ENCODE measurements at places on chromosomes 4 and X.

DNA sequence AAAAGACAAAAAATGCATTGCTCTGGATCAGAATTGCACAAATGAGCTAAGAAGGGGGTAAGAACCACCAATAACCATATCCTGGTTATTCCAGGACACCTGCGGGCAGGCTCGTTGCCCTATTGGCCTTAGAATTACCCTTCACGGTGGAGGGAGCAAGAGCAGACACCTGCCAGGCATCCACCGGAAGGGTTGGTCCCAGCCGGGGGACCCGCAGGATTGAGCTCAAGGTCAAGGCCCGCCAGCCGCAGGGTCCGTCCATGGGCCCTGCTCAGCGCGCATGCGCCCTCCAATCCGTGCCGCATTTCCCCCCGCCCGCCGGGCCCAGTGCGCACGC is 575 bp downstream of the SLC25A6 start:
- DNase-seq: peak; percentile 93

- DNase-seq: no peak
Measured at GRCh38 chrX:124679199-124679598, 332.8 kb downstream of the SH2D1A start.

GRCh38 chr4:127778102-127778501 is 4.0 kb upstream of the HSPA4L start:
- DNase-seq: no peak

GRCh38 chrX:107560041-107560440 is 68.3 kb upstream of the PRPS1 start:
- no peak for DNase-seq

- DNase-seq: no peak
Measured at GRCh38 chr4:17165286-17165685, 266.8 kb upstream of the LDB2 start.

DNA sequence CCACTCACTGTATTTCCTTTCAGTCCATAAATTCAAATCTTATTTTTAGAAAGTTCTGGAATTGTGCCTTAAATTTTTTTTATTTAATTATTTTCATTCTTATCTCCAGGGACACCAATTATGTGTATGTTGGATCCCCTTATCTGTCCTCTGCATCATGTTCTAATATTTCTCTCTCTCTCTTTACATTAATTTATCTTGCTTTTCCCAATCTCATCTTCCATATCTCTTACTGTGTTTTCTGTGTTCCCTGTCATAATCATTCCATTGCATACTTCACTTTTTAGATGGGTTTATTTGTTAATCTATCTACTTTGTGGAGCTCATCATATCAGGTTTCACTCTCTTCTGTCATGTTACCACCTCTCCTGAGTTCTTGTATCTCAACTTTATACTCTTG is 37.4 kb downstream of the PPP2R2C start:
- DNase-seq: no peak

DNA sequence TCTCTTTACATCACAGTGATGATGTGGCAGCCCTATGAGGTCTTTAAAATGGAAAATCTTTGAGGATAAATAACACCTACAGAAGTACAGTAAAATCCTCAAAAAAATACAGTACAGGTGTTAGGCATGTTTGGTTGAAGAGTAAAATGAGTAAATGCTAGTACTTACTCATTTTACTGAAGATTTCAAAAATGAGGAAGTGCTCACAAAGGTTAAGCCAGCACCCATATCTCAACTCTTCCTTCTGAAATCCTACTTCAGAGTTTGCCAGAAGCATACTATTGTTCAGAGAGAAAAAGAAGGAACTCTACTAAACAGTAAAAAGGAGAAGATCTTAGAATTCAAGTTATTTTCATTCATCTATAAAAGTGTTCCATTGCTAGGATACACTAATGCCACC is 130.9 kb downstream of the CBR4 start:
- no peak for DNase-seq

- DNase-seq: no peak
Measured at GRCh38 chr4:184887333-184887732, 61.6 kb upstream of the ACSL1 start.

DNA sequence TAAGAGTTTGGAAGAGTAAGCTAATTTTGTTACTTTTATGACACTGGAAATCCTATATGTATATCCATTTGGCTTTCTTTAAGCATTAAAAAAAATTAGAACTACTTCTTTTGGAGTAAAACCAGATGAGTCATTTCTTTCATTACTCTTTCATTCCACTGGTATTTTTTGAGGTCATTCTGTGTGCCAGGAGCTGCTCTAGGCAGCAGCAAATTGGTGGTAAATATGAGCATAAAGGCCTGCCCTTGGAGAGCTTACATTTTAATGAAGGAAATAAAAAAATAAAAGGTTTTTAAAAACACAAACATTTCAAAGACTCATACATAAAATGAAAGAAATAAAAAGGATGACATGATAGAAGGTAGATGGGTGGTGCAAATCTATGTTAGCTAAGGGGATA is 37.4 kb downstream of the MID1 start:
- no peak for DNase-seq

- no peak for DNase-seq
Measured at GRCh38 chr4:174873931-174874330, 44.2 kb upstream of the ADAM29 start.

DNA sequence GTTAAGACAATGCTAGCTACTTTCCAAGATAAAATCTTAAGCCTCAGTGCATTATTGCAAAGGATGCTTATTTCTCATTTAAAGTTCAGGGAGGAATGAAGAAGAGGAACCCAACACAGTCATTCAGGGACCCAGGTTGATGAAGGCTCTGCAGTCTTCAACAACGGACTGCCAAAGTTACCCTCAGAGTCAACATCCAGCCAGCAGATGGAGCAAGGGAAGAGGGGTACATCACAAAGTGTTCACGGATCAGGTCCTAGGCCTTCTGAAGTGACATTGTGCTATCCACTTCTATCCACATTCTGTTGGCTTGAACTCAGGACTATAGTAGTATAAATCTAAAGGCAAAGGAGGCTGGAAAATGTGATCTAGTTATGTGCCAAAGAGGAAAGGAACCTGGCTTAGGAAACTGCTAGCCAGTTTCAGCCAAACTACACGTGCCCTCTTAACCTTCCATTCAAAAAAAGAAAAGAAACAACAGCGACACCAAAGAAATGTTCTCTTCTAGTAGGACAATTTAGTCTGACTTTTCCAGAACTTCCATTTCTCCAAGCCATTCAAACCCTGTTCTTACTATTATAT is 28.8 kb downstream of the NKX6-1 start:
- DNase-seq: no peak

DNA sequence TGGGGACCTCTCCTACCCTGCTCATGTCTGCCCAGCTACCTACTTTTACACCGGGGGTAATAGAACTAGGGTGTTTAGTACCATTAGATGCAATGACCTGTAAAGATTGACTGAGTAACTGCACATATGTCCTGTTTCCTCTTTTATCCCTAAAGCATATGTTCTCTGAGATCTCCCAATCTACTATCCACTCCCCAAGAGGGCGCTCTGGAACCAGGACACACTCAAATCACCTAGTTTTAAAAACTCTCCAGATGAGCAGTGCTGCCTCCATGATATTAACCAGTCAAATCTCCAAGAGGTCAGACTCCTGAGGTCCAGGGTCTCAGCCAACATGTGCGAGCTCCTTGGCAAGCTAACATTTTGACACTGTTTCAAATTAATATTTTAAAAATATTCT is 87.0 kb upstream of the TSPAN5 start:
- DNase-seq: no peak

GRCh38 chrX:29851857-29852605 is 363.3 kb upstream of the MAGEB2 start:
- DNase-seq: no peak

DNA sequence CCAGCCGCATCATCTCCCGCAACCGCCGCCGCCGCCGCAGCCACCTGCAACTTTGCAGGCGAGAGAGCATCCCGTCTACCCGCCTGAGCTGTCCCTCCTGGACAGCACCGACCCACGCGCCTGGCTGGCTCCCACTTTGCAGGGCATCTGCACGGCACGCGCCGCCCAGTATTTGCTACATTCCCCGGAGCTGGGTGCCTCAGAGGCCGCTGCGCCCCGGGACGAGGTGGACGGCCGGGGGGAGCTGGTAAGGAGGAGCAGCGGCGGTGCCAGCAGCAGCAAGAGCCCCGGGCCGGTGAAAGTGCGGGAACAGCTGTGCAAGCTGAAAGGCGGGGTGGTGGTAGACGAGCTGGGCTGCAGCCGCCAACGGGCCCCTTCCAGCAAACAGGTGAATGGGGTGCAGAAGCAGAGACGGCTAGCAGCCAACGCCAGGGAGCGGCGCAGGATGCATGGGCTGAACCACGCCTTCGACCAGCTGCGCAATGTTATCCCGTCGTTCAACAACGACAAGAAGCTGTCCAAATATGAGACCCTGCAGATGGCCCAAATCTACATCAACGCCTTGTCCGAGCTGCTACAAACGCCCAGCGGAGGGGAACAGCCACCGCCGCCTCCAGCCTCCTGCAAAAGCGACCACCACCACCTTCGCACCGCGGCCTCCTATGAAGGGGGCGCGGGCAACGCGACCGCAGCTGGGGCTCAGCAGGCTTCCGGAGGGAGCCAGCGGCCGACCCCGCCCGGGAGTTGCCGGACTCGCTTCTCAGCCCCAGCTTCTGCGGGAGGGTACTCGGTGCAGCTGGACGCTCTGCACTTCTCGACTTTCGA is 654 bp downstream of the ATOH1 start:
- no peak for DNase-seq

DNA sequence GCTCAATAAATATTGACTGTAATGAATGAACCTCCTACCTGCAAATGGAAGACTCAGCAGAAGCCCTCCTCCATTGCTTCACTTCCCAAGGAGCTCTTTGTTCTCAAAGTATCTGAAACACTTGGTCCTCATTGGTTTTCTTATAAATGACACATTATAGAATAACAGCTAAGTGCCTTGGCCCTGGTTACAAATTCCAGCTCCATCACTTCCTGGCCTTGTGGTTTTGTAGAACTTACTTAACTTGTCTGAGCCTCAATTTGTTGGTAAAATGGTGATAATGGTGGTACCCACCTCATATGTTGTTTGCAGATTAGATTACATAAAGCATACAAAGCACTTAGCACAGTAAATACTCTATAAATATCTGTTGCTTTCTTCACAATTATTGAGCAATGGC is 25.2 kb upstream of the SMIM20 start:
- no peak for DNase-seq

DNA sequence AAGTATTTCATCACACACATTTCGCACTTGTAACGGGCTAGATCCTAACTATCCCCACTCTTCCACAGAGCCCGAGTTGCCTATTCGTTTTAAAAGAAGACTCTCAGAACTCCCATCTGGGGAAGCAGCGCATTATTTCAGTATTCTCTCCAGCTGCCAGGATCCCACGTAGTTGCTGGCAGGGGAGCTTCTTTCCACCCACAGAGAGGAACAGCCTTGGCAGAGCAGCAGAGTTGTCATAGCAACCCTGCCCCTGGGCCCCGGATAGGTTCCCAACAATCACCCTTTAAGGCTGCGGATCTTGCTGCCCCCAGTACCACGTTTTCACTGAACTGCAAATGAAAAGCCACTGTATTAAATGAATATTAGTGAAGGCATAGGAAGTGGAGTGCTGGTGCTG is 106.7 kb downstream of the GPM6A start:
- no peak for DNase-seq

DNA sequence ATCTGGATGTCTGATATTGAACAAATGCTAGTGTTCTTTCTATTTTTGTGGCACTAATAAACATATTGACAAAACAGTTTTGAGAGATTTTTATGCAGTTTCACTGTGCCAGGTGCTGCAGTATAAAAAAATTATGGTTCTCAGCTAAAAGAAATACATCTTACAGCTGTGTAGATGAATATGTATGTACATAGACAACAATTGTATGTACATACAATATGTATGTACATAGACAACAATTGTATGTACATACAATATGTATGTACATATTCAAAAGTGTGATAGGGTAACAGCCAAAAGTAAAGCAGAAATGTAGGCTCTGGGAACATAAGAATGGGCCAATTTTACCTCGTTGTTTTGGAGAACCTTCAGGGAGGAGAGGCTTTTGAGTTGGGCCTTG is 390.0 kb upstream of the RPS6KA3 start:
- DNase-seq: no peak

- DNase-seq: no peak
Measured at GRCh38 chr4:138267835-138268234, 25.7 kb upstream of the SLC7A11 start.

DNA sequence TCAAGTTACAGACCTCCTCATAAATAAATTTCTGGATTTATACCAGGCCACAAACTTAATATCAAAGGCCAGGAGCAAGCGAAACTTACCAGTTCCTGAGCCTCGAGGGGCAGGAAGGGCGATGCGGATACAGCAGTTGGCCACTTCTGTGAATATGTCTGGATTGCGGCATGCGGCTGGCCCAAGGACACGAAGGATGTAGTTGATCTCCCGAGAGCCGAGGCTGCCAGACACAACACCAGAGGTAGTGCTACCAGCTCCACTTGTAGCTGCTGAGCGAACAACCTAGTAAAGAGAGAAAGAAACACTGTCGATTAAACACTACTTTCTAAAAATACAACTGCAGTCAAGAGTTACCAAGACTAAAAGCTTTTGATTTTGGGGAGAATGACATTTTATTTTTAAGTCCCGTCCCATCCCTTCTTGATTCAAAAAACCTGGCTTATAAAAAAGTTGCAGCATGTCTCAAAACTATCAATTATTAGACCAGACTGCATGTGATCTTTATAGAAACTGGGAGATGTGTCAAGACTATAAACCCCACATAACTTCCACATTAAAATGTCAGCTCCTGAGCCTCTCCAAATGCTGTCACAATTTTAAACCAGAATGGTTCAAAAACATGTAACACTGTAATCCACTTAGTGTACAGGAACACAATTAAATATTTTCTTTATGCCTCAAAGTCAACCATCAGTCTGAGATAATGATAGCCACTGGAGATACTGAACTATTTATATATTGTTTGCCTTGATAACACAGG is 105.6 kb downstream of the HUWE1 start:
- no peak for DNase-seq

DNA sequence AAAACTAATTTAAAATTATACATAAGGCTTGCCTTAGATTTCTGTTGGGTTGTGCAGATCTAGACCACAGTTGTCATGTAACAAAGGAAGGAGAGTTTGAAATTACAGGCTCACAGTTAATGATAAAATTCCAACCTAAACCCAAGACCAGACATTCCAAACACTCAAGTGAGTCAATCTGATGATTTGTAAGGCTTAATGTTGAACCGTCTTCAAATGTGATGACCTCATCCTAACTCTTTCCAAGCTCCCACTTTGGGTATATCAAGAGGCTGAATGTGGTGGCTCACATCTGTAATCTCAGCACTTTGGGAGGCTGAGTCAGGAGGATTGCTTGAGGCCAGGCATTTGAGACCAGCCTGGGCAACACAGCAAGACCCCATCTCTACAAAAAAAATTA is 149.2 kb downstream of the TBL1X start:
- no peak for DNase-seq

GRCh38 chr4:145066063-145066501 is 31.9 kb downstream of the ANAPC10 start:
- no peak for DNase-seq

GRCh38 chr4:72326692-72327632 is 242.1 kb downstream of the ADAMTS3 start:
- no peak for DNase-seq
